Spleen (tissue), 13 donors: ENCODE measurements at places on chromosomes 13 and 19. TPM values are rescaled to one million over a fixed set of nuclear protein-coding genes. Genes with fewer than 3 reads are reported as not detected.

The USP12 gene
- 27.0 TPM for total RNA-seq

The GARIN5A gene
- total RNA-seq = not detected

The LIM2 gene
- not detected for total RNA-seq

The SLC25A41 gene
- total RNA-seq = not detected

The KLK8 gene
- total RNA-seq = not detected

The RFXAP gene
- 6.2 TPM for total RNA-seq

The ADPRHL1 gene
- total RNA-seq = 2.0 TPM

The CEBPA gene
- 16.9 TPM for total RNA-seq

The PRKCG gene
- not detected for total RNA-seq

The PSG7 gene
- not detected for total RNA-seq

The HSPB6 gene
- 4.3 TPM for total RNA-seq

- DNase-seq = no peak
These were observed 14.6 kb upstream of the CLC start for GRCh38 chr19:39752390-39752789.

- no peak for DNase-seq
These were observed 1.1 kb downstream of the APC2 start for GRCh38 chr19:1450735-1451731.

GRCh38 chr13:93147298-93147645, 79.3 kb upstream of the GPC6 start:
- DNase-seq = no peak

- no peak for DNase-seq
These were observed 508.6 kb upstream of the KLHL1 start for GRCh38 chr13:70616847-70617246.

DNA sequence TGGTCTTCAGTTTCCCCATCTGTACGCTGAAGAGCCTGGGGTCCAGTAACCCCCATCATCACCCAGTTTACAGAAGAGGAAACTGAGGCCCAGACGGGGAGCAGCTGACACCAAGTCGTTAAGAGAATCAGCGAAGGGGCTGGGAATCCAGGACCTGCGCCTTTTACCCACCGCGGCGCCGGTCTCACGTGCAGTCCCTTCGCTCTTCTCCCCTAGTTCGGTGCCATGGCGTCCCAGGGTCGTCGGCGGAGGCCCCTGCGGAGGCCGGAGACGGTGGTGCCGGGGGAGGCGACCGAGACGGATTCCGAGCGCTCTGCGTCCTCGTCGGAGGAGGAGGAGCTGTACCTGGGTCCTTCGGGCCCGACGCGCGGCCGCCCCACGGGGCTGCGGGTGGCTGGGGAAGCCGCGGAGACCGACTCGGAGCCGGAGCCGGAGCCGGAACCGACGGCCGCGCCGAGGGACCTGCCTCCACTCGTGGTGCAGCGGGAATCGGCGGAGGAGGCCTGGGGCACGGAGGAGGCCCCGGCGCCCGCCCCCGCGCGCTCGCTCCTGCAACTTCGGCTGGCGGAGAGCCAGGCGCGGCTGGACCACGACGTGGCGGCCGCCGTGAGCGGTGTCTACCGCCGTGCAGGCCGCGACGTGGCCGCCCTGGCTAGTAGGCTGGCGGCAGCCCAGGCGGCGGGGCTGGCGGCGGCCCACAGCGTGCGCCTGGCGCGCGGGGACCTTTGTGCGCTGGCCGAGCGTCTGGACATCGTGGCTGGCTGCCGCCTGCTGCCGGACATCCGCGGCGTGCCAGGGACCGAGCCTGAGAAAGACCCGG, 698 bp downstream of the BLOC1S3 start:
- peak; percentile 91 for DNase-seq

DNA sequence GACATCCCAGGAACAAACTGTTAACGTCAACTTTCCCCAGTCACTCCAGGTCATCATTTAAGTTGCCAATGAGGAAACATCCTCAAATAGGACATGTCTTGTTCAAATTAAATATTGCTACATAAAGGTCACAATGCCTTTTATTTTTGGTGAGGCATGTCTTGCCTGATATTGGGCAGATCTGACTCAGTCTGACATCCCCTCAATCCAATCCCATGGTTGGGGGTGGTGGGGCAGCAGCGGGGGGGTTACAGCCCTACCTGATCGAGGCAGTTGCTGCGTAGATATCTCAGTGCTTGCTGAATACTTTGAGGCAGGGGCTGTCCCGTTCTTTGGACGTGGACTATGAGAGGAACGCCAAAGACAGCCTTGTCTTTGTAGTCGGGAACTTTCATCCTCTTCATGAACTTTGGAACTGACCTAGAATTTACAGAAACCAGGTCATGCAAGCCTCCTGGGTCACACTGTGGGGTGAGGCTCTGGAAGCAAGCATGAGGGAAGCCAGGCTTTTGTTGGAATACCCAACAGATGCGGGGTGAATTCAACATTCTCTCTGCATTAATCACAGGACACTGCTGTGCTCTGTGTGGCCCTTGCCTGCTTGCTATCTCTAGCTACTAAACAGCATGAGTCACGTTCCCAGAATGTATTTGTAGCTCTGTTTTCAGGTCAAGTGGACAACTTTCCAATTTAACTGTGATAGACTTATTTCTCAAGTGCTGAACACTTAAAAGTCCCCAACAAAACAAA, 109.8 kb downstream of the KL start:
- DNase-seq = no peak

DNA sequence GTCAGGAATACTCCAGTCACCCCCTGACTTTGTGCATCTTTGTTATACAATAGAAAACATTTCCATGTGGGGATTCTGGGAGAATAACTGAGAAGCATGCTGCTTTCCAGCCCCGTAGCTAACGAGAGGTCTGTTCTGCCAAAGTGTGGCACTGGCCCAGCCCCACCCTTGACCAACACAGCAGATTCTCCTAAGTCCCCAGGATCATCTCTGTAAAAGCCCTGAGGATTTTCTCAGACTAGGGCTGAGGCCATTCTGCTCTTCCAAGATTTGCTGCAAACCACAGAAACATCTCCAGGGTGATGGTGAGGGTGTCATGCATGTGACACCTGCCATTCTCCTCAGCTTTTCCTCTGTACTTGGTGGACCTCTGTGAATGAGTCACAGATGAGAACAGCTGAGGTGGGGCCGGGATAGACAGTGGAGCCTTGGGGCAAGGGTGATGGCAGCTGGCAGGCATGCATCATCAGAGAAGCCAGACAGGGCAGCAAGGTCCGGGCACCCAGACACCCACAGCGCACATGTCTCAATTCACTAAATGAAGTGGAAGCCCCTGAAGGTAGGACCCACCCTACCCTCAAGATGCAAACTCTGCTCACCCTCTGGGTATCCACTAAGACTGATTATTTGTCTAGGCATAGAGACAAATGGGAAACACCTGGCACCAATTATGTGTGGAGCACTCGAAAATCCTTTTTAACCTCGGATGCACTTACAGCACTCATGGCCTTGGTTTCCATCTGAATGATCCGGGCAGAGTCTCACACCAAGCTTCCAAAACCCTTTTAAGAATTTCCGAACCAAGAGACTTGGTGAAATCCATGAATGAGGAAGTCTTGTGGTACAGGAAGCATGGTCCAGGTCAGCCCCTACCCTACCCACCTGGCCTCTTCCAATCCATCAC, 20.1 kb upstream of the DOCK9 start:
- no peak for DNase-seq

DNA sequence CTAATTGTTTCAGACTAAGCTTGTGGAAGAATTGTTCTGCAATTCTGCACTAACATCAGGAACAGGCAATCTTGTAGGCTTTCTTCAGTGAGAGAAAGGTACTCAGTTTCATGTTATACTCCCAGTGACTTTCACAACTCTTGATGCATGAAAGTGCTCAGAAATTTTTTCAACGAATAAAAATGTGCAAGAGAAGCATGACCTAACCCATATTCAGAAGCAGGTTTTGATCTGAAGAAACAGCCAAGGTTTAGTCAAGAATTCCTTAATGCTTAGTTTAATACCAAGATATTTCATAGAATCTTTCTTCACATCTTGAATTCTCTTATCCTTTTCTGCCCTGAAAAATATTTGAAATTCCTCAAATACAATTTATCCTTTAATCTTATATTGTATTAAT, 197.2 kb upstream of the CSNK1A1L start:
- DNase-seq = no peak

- no peak for DNase-seq
These were observed 20.0 kb upstream of the UPF3A start for GRCh38 chr13:114261328-114261965.

DNA sequence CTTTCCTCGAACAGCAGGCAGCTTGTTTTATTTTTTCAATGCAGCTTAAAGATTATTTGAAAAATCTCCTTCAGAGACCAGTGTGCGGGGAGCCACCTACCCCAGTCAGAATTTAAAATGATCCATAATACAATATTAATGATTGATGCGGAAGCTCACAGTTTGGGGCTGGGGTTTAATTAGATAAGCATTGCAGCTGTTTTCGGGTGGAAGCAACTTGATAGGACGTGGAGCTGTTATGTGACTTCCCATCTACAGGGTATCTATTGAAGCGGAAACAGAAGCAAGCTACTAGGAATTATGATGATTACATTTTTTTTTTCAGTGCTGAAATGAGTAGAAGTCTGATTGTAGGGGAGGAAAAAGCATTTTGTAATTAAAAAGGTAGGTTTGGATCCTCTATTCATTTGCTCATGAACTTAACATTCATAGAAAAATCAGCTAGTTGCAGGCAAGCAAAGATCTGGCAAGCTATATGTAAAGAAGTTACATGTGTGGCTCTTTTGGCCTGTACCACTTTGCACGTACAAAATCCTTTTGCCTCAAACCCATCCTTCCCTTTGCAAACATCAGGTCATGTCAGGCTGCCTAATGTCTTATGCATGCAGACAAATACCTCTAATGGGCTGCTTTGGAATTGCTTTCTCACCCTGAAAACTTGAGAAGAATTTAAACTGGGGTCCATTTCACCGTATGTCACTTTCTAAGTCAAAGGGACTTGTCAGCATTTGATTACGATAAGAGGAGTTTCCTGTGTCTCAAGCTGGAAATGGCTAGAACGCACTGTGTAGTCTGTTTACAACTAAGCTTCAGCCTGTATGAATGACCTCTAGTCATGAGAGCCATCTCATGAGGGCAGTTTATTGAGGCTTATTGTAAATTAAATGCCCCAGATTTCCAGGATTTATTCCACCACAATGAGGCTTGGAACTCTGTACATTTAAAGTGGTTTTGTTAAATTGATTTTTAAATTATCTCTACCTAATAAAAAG, 267.1 kb upstream of the TMTC4 start:
- no peak for DNase-seq

GRCh38 chr19:15702534-15702930, 25.3 kb upstream of the OR10H2 start:
- peak; percentile 78 for DNase-seq

DNA sequence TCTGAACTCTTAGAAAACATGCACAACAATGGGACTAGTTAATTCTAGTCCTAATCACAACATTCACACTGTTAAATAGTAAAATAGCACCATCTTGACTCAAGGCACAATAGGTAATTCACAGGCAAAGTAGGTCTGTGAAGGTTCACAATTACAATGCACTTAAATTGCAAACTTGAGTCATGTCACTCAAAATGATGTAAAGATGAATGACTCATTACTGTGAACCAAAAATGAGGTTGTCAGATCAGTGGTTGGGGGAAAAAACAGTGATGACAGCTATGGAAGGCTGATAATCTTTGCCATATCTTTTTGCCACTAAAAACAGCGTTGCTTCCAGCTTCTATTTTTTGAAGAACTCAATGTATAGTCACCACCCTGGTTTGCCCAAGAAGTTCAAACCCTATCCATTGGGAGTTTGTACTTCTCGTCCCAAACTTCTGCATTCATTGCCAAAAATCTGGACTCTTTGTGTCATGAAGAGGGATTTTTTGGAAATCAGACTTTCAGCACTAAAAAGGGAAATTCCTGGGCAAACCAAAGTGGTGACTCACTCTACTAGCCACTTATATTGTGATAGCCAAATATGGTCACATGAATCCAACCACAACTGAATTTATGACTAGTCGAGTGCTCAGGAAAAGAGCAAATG, 200.9 kb upstream of the TMTC4 start:
- DNase-seq = no peak

- no peak for DNase-seq
These were observed 8.1 kb downstream of the TIMM29 start for GRCh38 chr19:10936661-10937084.

GRCh38 chr13:30616927-30617314, 799 bp upstream of the USPL1 start:
- DNase-seq = no peak

GRCh38 chr19:29663861-29664752, 1.2 kb upstream of the PLEKHF1 start:
- no peak for DNase-seq

DNA sequence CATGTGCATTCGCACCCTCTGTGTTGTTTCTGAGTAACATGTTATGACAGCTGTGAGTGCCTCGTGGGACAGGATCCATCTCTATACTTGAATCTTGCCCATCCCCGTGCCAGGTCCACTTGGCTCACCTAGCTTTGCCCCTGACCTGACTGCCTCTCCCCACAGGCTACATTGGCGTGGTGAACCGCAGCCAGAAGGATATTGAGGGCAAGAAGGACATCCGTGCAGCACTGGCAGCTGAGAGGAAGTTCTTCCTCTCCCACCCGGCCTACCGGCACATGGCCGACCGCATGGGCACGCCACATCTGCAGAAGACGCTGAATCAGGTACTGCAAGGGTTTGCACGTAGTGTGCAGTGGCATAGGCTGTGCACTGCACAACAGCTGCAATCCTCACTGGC, 53.2 kb downstream of the TMED1 start:
- DNase-seq = peak; percentile 88

DNA sequence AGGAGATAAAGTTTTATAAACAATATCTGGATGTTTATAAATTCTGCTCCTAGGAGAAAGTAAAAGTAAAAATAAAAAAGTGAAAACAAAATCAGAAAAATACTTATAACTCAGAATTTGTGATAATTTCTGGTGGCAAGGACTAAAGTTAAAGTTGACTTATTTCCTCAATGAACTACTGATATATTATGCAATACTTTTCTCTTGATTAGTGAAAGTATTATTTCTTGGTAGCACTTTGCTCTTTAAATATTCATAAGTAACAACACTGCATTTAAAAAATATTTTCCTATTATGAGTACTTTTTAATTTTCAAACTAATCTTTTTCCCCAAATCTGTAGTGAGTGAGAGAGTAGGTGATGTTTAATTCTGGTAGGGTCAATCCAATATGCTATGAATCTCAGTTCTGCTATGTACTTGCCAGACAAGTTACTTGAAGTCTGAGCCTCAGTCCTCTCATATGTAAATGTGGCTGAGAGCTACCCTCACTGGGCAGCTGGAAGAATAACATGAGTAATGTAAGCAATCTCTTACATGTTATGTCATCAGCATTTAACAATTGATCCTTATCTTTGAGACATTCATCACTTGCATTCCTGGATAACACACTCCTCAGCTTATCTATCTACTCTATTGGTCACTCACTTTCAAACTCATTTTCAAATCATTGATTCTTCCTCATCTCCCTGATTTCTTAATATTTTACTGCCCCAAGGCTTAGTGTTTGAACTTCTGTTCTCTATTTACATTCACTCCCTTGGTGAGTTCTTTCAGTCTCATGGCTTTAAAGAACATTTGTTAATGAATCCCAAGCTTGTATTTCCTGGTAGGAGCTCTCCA, 239.0 kb downstream of the RGCC start:
- no peak for DNase-seq

- DNase-seq = no peak
These were observed 1268.2 kb downstream of the SLITRK1 start for GRCh38 chr13:82614086-82614485.
